M059J (cell line): ENCODE measurements at places on chromosomes 11 and 22.

GRCh38 chr11:7046474-7047175, 26.3 kb downstream of the NLRP14 start:
- DNase-seq = peak; percentile 61

DNA sequence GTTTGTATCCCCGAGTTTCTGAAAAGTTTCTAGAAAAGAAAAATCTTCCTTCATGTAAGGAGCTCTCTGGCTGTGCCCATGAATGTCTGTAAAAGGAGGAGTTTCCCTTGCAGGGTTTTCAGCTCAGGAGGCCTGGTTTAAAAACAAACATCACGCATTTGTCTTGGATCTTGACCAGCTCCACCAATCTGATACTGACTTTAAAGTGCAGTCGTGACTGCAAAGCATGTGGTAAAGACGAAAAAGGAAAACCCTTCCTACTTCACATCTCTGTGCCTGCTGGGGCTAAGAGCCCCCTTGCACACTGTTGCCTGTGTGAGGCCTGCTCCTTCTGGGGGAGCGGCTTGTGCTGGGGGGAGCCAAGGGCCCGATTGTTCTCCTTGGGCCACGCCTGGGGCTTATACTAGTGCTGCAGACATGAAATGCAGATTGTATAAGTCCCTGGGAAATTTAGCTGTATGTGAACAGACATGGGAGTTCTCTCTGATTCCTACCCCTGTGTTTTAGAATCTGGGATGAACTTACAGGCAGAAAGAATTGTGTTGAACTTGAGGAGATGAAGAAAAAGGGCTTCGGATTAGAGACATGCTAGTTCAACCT, 62.1 kb downstream of the ADAMTS15 start:
- peak; percentile 7 for DNase-seq

GRCh38 chr11:27642954-27643353, 57.3 kb downstream of the BDNF start:
- DNase-seq = peak; percentile 40

DNA sequence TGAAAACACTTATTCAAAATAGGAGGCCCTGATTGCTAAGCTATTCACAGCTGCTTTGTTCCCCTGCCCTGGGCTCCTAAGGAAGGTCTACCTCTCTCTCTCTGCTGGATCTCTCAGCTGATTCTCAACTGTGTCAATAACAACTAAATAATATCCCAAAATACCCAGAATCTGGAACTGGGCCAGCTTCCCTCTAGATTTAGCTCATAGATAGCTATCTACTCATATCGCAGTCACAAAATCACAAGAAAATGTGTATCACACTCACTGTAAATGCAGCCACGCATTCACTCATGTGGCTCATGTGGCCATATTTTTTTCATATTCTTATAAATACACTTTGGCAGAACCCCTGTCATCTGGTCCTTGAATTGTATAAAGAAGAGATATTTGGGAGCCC, 555.1 kb downstream of the OPCML start:
- no peak for DNase-seq

- no peak for DNase-seq
These were observed 15.1 kb downstream of the PI4KA start for GRCh38 chr22:20843501-20843900.

DNA sequence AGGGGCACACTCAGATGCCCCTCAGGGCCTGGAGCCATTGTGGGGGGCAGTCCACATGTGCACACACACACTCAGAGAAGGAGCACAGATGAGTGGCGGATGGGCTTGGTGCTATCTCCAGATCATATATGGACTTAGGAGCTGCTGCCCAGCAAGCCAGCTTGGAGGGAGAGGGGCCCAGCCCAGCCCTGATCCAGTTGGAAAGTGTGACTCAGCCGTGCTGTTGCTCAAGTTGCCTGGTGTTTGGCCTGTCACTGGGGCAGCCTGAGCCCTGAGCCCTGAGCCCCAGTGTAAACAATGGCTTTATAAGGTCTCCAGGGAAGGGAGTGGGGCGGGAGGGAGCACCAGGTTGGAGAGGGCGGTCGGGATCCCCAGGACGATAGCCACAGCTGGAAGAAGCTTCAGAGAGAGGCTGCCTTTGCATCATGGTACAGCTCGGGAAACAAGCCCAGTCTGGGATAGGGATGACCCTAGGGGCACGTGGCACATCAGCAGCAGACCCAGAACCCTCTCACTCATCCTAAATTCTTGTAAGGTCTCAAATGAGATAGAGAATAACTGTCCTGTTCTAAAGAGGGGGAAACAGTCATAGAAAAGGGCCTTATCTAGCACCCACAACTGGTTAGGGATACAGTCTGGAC, 4.8 kb downstream of the SELENOM start:
- peak; percentile 96 for DNase-seq

- DNase-seq = no peak
These were observed 14.9 kb downstream of the MMP20 start for GRCh38 chr11:102610200-102610599.

DNA sequence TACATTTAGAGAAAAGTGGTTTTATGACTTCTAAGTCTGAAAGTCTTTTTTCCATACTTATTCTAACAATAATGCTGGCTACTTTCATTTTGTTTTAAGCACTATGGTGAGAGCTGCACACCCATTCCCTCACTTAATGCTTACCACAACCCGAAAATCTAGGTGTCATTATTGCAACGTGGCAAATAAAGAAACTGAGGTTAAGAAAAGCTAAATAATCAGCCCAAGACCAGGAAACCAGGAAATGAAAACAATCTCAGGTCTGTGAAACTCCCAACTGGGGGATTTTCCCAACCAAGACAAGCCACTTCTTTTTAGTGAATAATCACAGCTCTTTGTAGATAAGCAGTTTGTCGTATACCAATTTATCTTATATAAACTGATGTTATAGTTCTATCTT, 126.3 kb downstream of the SLC1A2 start:
- DNase-seq = no peak

GRCh38 chr22:34344702-34345101, 424.4 kb upstream of the LARGE1 start:
- no peak for DNase-seq

DNA sequence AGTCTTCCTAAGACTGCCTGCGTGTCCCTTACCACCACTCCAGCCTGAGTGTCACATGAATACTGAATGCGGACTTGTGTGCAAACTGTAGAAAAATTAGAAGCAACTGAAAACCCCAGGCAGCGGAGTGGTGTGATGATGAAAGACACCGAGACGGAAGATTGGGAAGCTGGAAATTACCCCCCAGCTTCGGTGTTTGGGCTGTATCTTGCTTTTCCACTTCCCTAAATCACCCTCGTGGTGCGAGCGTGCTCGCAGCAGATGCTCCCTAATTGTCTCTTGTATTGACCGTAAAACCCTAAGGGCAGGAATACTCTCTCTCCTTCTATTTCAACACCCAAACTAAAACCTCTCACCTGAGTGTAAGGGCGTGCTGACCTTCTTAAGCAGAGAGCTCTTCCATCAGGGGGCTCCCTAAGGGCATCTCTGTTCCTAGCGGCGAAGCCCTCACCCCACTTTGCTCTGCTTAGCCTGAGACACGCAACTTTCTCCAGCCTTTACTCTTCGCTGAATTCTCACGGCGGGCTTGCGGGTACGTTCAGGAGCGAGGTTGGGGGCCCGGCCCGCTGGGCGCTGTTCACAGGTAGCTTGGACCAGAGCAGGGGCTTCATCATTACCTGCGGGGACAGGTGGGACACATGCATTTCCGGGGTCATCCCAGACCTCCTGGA, 62.4 kb downstream of the CRYBB2 start:
- no peak for DNase-seq

- peak; percentile 59 for DNase-seq
These were observed 1.4 kb downstream of the MICAL2 start for GRCh38 chr11:12111549-12112520.

DNA sequence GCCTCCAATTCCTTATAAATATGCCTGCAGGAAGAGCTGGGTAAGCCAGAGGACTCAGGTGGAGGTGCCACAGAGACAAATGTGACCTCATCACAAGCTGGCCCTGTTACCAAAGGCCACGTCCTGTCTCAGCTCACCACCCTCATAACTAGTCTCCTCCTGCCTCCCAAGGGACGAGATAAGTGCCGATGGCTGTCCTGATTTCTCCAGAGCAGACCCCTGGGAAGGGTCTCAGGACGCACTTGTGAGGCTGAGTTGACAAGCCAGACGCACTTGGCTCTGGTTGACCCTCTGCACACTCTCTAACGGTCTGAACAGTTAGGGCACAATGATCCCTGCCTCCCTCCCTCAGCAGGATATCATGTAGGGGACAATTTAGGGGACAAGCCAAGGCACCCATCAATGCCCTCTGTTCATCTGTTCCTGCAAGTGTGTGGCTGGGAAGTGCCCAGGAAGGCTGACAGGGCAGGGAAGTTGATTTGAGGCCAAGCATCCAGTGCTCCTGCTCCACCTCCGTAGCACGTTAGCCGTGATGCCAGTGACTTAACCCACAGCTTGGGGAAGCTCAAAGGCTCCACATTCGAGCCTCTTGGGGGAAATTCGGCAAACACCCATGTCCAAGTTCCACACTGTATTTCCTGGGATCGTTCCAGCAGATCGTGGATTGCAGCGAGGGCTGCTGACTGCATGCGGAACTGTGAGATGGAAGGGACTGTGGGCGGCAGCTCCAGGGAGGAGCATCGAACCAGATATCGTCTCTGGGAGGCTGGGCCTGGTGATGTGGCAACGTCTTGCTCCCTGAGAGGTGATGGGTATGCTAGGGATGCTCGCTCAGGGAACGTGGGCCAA, 2.8 kb downstream of the SMIM38 start:
- DNase-seq = no peak

- DNase-seq = peak; percentile 82
These were observed 27.6 kb upstream of the CCDC34 start for GRCh38 chr11:27390318-27391295.

GRCh38 chr11:60717956-60718355, 6.6 kb upstream of the MS4A18 start:
- DNase-seq = no peak

DNA sequence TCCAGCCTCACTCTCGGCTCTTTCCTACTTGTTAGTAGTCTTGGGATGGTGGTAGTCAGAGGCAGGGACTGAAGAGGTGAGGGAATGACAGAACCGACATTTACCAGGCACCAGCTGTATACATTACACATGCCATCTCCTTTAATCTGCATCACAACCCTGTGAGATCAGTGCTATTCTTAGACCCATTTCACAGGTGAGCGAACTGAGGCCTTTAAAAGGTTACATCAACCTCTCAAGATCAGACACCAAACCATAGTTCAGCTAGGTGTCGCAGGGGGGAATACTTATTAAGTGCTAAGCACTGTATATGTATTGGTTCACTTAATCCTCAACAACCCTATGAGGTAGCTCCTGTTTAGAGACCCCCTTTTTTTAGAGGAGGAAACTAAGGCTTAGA, 5.6 kb downstream of the PLA2G3 start:
- no peak for DNase-seq

GRCh38 chr11:92628401-92629292, 340.8 kb upstream of the MTNR1B start:
- DNase-seq = peak; percentile 38
